ENCODE measurements at places on chromosomes 6 and 20.

GRCh38 chr20:51935003-51935358 is 132.7 kb upstream of the SALL4 start:
- DNase-seq = no peak

DNA sequence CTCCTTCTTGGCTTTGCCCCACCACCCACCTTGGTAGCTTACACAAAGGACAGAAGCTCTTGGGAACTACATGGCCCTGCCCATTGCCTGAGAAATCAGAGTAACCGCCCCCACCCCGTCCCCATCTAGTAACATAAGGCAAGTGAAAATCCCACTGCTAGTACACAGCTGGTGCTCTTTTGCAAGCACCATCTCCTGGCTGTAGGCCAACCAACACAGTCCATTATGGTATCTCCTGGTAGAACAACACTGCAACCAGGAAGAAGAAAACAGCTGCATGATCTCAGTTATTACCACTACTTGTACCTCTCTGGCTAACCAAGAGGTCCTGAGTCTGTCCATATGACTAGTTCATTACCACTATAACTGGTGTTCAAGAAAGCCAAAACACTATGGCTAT is 841.1 kb upstream of the MANEA start:
- no peak for DNase-seq

DNA sequence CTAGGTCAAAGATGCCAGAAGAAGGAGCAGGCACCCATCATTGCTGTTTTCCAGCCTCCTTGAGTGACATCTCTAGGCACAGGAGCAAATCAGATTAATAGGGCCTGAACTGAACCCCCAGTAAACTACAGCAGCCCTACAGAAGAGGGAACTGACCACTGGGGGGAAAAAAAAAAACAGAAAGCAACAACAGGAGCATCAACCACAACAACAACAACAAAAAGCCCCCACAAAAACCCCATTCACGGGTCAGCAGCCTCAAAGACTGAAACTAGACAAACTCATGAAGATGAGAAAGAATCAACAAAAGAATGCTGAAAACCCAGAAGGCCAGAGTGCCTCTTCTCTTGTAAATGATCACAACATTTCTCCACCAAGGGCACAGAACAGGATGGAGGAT is 537.4 kb upstream of the BTBD3 start:
- no peak for DNase-seq

DNA sequence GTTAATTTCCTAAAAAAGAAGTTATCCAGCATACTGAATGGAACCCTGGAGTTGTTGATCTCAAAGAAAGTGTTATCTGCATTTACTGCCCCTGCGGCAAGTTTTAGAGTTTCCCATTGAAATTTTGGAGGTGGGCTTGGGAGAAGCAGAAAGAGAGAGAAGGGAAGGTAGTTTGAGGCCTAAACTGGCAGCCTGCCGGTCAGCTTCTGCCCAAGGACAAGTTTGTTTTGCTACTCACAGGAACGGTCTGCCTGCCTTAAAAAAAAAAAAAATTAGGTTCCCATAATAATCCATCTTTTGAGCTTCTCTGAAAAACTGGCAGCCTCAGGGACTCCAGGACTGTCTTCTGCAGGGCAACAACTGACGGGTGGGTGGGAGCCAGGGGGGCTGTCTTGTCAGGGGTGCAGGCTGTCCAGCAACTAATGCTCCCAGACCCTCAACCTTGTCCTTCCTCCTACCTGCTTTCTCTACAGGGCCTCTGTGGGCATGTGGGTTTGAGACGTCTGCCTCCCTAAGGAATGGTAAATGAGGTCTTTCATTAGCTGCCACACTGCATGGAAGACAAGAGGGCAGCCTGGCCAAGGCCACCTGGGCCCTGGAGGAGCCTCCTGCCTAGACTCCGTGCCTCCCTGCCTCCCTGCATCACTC is 176.1 kb upstream of the KCNG1 start:
- no peak for DNase-seq
